ENCODE measurements at places on chromosomes 16 and 17.

DNA sequence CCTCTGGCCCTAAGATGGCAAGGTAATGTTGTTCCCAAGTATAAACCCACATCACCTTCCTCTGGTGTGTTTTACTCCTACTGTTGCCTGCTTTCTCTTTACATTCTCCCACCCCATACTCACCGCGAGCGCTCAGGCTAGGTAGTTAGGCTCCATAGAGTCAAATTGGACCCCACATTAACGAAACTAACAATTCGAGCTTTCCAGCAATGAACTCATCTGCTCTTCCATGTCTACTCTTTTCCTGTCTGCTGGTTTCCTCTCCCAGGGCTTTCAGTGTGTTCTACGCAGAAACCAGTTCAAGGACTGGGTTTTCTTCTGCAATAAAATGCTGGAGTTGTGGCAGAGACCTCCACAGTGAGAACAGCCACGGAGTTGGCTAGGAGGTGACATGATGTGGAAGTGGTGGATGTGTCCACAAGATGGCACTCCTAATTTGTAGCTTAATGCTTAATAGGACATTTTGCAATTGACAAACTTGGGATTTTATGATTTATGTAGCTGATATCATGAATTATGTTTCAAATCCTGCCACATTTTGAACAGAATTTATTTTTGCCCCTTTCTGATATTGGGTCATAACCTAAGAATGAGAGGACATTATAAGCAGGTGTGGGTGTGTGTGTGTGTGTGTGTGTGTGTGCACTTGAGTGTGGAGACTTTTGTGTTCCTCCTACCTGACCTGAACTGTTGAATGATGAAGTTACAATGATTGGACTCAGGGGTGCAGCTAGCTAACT lies 2.2 kb upstream of the UQCRC2 start:
- DNase-seq, result no peak

DNA sequence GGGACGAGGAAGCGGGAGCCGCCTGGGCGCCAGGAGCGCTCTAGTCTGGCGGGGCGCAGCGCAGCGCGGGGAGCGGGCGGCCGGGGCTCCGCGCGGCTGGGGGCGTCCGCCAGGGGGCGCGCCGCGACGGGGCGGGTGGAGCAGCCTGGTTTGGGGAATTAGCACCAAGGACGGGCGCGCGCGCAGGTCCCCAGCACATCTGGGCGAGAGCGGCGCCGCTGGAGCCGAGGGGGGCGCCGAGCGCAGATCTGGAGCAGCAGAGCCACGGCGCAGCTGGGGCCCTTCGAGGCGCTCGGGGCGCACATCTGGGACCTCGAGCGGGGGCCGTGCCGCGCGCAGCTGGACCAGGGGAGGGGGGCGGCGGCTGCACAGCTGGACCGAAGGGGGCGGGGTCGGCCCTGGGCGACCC lies at the start of gene NXPH3:
TSS of gene NXPH3 (plus strand) at position 193 of the 409 bp plus-strand sequence. CDS start 349 bp downstream, outside the sequence.
- peak; percentile 39 for DNase-seq

DNA sequence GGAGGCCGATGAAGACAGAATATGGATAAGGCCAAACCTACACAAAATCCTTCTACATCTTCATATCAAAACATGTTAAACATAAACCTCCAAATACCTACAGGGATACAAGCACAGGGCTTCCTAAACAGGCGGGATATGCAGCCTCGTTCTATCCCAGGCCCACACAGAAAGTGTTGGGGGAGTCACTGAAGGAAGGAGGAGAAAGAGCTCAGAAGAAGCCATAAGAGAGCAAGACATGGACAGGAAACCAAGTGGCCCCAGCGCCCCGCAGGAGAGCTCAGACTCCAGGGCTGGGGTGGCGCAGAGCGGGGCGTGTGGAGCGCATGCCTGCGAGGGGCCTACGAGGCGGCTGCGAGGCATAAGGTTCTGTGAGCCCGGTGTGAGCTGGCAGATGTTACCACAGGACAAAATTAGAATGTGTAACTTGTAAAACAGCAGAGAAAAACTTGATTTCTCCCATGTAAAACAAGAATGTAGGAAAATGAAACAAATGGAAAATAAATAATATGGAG lies 11.0 kb upstream of the FASN start:
- no peak for DNase-seq

- DNase-seq, result no peak
These were observed 598 bp downstream of the INPP5K start for GRCh38 chr17:1515640-1516387.

- no peak for DNase-seq
These were observed 6.8 kb downstream of the TPSG1 start for GRCh38 chr16:1218061-1218929.

- no peak for DNase-seq
These were observed 41.4 kb upstream of the CLEC18A start for GRCh38 chr16:69909760-69910159.

- DNase-seq, result no peak
These were observed 215.1 kb upstream of the GSE1 start for GRCh38 chr16:85398050-85398451.

- DNase-seq, result no peak
These were observed 30.1 kb upstream of the CPNE2 start for GRCh38 chr16:57062329-57062728.

- peak; percentile 76 for DNase-seq
These were observed 83.4 kb downstream of the GAS7 start for GRCh38 chr17:10114931-10115535.

- DNase-seq, result no peak
These were observed 13.5 kb upstream of the TBX21 start for GRCh38 chr17:47719411-47720152.

DNA sequence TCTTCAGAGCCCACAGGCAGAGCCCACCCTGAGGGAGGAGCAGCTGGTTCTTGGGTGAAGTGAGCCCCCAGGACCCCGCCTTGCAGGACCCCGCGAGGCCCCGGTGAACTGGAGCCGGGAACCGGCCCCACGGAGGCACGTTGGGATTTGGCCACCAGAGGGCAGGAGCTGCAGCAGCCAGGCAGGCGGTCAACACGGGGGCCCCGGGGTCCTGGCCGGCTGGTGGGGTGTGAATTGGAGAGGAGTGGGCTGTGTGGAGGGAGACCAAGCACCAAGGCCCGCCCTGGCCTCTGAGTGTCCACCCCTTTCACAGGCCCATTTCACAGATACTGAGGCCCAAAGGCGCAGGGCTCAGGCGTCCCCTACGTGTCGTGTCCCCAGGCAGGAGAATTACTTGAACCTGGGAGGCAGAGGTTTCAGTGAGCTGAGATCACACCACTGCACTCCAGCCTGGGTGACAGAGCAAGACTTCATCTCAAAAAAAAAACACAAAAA lies 2.2 kb downstream of the DPEP1 start:
- no peak for DNase-seq

- no peak for DNase-seq
These were observed 197.1 kb upstream of the PSMD7 start for GRCh38 chr16:74099530-74099929.

DNA sequence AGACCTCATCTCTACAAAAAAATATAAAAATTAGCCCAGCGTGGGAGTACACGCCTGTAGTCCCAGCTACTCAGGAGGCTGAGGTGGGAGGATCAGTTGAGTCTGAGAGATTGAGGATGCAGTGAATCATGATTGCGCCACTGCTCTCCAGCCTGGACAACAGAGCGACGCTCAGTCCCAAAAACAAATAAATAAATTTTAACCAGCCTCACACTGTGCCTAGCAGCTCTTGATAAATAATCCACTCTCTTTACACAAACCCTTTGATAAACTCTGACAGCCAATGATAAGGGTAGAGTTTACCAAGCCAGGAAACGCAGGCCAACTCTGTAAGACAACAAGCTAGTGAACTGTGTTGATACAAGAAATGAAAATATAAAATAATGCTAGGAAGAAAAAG lies 32.7 kb downstream of the LITAF start:
- no peak for DNase-seq

- no peak for DNase-seq
These were observed 4.7 kb upstream of the KRTAP3-1 start for GRCh38 chr17:41013606-41014005.

DNA sequence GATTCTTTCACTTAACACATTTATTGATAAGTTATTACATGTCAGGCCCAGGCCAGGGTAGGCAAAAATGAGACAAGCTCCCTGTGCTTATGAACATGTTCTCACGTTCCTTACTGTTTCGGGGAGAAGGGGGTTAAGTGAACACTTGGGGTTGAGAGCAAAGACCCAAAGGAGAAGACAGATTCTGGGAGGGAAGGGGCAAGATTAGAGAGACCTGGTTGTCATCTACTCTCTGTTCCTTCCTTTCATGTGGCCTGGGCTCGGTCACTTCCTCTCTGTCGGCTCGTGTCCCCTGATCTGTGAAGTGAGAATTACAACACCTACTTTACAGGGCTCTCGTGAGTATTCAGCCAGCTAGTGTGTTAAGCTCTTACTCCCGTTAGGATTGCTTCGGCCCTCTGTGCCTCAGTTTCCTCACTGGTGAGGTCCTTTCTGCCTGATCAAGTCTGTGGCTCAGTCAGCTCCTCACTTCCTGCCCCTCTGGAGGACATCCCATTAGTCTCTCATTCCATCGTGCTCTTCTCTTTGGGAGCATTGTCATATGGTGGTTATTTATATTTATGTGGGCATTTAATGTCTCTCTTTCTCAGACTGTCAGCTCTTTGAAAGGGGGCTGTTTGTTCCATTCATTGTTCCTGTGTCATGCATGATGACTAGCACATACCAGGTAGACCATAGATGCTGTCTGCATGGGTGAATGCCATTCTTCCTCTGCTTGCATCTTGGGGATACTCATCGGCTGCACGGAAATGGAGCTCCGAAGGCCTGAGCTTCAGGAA lies 38.9 kb downstream of the PLCG2 start:
- no peak for DNase-seq

- DNase-seq, result no peak
These were observed 117.8 kb downstream of the SLC39A11 start for GRCh38 chr17:72974605-72975232.

DNA sequence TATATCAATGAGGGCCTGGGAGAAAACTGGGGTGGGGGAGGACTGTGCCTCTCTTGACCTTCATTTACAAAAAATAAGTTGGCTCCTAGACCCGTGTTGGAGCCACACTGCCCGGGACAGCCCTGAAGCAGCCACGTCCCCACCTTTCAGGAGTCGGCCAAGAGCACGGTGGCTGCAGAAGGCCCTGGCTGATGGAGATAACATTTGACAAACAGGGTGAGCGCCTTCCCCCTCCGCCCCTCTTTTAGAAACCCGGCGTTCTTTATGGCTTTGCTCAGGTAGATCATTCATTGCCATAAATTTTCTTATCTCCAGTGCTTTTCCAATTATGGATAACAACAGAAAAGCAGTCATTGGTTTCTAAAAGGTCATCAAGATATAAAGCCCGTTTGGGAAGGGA lies 398.1 kb upstream of the TNRC6C start:
- no peak for DNase-seq

DNA sequence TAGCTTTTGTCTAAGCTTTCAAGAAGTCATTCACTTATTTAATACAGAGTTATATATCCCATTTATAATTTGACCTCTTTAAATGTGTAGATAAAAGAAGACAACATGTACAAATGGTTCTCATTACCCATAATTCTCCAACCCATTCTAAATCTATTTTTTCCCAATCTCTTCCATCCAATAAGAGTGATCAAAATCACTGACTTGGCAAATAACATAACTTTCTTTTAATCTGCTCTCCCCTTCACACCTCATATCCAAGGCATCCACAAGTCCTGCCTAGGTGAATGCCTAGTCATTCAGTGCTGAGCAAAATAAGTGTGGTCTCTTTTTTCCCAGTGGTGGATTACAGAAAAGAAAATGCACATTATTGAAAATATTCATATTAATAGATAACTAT lies 1231.1 kb downstream of the CDH11 start:
- no peak for DNase-seq

GRCh38 chr17:61390479-61390791 lies 9.2 kb upstream of the TBX2 start:
- no peak for DNase-seq

DNA sequence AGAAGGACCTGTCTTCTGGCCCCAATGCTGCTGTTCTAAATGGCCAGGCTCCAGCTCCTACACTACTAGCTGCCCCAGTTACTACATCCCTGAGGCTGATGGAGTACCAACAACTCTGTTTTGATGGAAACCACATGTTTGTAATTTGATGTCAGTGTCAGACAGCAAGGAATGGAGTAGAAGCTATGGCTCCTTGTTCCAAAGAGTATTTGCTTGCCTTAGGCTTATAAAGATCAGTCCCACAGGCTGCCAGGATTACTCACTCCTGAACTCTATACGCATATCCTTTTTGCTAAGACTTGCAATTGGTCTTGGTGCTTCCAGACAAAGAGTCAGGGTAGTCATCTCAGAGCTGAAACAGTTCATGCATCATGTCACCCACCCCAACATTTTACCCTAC lies 139.6 kb downstream of the HS3ST3A1 start:
- DNase-seq, result no peak

GRCh38 chr16:84959784-84960417 lies 51.4 kb downstream of the ZDHHC7 start:
- DNase-seq, result no peak

- DNase-seq, result no peak
These were observed 620 bp downstream of the SAMD14 start for GRCh38 chr17:50129353-50129727.

DNA sequence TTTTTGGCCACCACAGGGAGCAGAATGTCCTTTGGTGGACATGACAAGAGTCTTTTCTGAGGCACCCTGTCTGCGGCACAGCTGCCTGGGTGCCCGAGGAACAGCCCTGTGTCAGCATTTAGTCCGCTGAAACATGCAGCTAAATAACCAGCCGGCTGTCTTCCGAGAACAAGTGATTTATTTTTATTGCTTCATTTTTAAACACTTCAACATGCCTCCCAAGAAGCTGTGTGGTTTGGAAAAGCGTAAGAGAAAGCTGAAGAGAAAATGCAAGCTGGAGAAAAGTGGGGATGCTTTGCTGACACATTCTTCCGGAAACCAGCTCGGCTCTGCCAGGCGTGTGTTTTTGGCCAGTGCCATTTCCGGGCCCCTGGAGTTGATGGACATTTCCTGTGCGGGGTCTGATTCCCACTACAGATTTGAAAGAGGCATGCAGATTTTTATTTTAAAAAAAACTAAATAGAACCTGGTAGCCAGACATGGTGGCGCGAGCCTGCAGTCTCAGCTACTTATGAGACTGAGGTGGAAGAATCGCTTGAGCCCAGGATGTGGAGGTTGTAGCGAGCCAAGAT lies 94.7 kb downstream of the SEC14L1 start:
- peak; percentile 59 for DNase-seq

Measured in T-helper 1 cell (primary cell).